ENCODE measurements at places on chromosomes 12 and 14.

GRCh38 chr12:106595268-106595667, 12.5 kb downstream of the RFX4 start:
- no peak for DNase-seq

DNA sequence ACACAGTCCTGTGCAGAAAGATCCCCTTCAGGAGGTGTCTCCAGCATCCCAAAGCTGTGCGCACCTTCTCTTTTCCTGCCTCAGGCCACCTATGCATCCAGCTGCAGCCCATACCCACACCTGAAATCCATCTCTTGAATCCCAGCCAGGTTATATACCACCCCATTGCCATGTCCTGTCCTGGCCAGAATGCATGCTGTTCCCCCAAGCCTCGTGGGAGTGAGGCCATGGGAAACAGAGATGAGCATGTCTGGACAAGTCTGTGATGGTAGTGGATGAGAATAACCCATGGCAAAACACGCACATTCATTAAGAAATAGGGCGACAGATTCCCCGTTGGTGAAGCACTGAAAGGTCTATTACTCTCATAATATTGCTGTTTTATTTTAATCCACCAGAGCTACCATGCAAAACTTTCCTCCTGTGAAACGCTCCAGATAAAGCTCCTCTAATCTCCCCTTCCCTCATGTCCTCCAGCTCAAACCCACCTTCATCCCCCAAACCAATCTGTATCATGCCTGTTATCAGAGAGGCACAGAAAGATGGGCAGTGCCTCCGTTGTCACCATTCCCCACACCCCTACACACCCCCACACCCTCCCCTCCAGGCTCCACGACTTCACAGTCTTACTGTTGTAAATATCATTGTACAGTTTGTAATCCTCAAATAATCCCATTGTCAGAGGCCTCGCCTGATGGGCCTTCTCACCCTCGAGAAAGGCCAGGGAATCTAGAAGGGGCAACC, 97.5 kb upstream of the FKBP4 start:
- no peak for DNase-seq

DNA sequence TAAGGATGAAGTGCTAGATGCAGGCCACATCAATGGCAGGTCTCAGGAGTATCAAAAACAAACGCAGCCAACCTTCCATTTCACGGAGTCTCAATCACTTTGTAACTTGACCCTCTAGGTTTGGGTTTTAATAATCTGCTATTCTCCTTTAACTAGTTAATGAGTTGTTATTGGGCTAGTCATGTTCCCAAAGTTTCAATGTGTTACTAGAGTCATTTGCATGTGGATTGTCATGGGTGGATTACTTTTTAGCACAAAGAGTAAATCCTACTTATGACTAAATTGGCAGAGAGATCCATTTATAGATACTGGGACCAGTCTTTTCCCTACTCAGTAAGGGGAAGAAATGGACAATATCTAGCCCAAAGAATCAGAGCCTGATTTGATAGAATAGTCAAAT, 151.0 kb downstream of the BCAT1 start:
- DNase-seq = no peak

DNA sequence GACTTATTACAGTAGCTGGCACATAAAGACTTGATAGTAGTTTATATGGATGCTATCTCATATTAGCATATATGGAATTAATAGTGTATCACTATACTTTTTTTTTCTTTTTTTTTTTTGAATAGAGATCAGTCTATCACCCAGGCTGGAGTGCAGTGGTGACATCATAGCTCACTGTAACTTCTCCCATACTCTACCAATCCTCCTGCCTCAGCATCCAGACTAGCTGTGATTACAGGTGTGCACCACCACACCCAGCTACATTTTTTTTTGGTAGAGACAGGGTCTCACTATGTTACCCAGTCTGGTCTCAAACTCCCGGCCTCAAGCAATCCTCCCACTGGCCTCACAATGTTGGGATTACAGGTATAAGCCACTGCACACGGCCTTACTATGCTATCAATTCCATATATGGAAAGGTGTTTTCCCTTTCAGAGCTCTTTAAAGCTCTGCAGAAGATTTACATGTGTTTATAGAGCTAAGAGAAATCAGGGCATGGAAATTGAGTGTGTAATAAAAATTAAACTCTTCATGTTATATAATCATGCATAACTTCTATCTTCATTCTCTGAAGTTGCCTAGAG, 1.8 kb upstream of the TBK1 start:
- no peak for DNase-seq

- DNase-seq = peak; percentile 70
Measured at GRCh38 chr12:121795034-121795968, 1.8 kb upstream of the RHOF start.

DNA sequence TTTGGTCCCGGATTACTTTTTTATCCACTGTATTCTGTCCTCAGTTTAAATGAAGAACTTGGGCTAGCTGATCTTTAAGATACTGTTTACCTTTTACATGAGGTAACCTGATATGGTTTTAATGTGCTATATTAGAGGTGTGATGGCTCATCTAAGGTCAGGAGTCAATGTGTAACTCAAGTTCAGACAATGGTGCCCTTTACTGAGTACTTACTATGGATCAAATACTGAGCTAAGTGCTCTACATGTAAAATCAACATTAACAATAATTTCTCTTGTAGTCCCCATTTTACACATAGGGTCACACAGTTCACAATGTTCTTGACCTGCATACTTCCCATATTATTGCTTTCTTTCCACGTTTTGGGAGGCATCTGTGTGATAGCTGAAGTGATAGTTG, 79.2 kb downstream of the CEP83 start:
- no peak for DNase-seq
